Astrocyte (in vitro differentiated cells and primary cell): ENCODE measurements at places on chromosomes 5 and 9. TPM values are rescaled to one million over a fixed set of nuclear protein-coding genes. Genes with fewer than 3 reads are reported as not detected.

The AFAP1L1 gene
- 7.6 and 8.3 TPM in 2 replicates for total RNA-seq

The ARID3C gene
- 0.16 and 0.19 TPM in 2 replicates for total RNA-seq

The CDK7 gene
- 53.6 and 58.3 TPM in 2 replicates for total RNA-seq

DNA sequence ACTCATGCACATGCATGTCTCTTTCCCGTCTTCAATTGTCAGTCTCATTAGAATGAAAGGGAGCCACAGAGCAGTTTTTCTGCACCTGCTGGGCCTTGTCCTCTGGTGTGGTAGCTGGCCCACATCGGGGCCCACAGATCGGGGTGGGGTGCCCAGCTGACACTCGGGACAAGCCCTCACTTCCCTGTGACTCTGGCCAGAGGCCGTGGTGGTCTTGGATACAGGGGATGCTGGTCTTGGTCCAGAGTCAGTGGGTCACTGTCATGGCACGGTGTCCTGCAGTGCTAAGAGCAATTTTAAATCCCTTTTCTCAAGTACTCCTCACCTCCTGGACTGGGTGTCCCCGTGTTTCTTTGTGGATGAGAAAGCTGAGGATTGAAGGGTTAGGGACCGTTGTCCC is 193.2 kb downstream of the CACNA1B start:
- DNase-seq = no peak

DNA sequence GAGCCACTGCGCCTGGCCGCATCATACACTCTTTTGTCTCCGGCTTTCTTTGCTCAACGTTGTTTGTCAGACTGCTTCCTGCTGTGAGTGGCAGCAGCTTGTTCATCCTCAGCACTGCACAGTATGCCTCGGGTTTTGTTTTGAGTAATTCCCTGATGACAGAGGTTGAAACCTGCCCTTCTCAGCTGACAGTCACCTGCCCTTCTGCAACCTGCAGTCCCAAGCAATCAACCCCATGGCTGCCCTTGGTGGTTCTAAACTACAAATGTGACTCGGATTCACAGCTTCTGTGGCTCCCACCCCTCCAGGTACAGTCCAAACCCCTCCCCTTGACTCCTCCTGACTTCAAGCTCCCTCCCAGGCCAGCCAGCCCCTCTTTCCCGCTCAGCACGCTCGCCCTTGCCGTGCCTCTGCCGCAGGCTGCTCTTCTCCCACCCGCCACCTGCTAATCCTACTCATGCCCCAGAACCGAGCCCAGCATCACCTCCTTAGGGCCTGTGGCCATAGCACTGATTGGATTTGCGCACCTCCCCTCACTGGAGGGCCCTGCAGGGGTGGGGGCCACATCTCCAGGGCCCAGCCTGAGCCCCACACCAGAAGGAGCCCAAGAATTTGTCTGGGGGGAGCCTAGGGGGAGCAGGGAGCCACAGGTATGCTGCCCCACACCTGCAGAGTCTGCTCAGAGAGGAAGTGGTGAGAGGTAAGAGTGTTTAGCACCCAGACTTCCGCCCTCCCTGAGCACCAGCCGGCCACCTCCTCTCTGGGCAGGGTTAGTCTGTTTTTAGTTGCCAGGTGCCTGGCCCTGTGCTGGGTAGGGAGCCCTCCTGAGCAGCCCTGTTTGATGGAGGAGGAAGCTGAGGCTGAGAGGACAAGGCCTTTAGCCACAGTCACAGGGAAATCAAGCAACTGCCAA is 10.1 kb downstream of the EEIG1 start:
- DNase-seq = no peak

GRCh38 chr9:110217656-110218099 is 9.7 kb upstream of the C9orf152 start:
- DNase-seq = peak; percentile 27

GRCh38 chr5:179203248-179203647 is 142.0 kb downstream of the ADAMTS2 start:
- DNase-seq = no peak

The PPP1R2B gene
- total RNA-seq = not detected in 2 replicates

The ENTPD2 gene
- 0.14 and 0.55 TPM in 2 replicates for total RNA-seq

DNA sequence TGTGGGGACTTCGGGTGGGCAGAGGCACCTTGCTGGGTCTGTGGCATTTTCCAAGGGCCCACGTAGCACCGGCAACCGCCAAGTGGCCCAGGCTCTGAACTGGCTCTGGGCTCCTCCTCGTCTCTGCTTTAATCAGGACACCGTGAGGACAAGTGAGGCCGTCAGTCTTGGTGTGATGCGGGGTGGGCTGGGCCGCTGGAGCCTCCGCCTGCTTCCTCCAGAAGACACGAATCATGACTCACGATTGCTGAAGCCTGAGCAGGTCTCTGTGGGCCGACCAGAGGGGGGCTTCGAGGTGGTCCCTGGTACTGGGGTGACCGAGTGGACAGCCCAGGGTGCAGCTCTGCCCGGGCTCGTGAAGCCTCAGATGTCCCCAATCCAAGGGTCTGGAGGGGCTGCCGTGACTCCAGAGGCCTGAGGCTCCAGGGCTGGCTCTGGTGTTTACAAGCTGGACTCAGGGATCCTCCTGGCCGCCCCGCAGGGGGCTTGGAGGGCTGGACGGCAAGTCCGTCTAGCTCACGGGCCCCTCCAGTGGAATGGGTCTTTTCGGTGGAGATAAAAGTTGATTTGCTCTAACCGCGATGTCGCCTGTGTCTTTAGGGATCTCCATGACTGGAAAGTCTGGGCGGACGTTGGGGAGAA is 5.8 kb downstream of the DPP7 start:
- DNase-seq = no peak

DNA sequence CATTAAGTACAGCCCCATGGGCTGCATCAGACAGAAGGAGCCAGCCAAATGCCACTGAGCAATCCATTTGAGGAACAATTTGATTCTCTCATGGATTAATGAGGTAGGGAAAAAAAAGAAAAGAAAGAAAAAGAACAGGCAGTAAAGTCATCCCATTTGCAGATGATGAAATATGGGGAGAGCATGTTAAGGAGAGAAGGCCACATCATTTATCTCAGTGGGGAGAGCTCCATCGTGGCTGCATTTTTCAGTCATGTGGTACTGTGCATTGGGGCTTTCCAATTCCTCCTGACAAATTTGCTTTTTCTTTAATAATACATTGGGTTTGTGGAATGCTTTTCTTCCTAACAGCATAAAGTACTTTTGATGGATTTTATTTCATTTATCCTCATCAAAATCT is 375.2 kb upstream of the TLE4 start:
- DNase-seq = peak; percentile 97

The EIF4E1B gene
- total RNA-seq = not detected in 2 replicates

GRCh38 chr9:70421272-70422180 is 7.1 kb upstream of the KLF9 start:
- peak; percentile 60 for DNase-seq

The PRELID2 gene
- 9.2 and 9.9 TPM in 2 replicates for total RNA-seq

DNA sequence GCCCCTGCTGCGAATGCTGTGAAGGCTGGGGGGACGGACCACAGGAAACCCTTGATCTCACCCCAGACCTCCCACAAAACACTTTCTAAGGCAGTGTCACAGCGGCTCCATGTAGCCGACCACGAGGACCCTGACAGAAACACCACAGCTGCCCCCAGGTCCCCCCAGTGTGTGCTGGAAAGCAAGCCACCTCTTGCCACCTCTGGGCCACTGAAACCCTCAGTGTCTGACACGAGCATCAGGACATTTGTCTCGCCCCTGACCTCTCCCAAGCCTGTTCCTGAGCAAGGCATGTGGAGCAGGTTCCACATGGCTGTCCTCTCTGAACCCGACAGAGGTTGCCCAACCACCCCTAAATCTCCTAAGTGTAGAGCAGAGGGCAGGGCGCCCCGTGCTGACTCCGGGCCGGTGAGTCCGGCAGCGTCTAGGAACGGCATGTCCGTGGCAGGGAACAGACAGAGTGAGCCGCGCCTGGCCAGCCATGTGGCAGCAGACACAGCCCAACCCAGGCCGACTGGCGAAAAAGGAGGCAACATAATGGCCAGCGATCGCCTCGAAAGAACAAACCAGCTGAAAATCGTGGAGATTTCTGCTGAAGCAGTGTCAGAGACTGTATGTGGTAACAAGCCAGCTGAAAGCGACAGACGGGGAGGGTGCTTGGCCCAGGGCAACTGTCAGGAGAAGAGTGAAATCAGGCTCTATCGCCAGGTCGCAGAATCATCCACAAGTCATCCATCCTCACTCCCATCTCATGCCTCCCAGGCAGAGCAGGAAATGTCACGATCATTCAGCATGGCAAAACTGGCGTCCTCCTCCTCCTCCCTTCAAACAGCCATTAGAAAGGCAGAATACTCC is 84.7 kb downstream of the GOLPH3 start:
- DNase-seq = no peak

- DNase-seq = peak; percentile 86
Measured at GRCh38 chr9:115596746-115597080, 478.8 kb upstream of the TNC start.

DNA sequence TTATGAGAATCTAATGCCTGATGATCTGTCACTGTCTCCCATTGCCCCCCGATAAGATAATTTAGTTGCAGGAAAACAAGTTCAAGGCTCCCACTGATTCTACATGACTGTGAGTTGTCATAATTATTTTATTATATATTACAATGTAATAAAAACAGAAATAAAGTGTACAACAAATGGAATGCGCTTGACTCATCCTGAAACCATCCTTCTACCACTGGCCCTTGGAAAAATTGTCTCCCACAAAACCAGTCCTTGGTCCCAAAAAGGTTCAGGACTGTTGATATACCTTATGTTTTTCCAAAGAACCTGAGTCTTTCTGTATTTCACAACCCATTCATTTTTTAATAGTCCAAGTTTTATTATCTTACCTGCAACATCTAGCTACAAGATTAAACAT is 403.5 kb downstream of the TAF11L14 start:
- no peak for DNase-seq

The NTRK2 gene
- 4.6 and 4.8 TPM in 2 replicates for total RNA-seq

- no peak for DNase-seq
Measured at GRCh38 chr5:71892641-71893365, 173.7 kb downstream of the CARTPT start.

DNA sequence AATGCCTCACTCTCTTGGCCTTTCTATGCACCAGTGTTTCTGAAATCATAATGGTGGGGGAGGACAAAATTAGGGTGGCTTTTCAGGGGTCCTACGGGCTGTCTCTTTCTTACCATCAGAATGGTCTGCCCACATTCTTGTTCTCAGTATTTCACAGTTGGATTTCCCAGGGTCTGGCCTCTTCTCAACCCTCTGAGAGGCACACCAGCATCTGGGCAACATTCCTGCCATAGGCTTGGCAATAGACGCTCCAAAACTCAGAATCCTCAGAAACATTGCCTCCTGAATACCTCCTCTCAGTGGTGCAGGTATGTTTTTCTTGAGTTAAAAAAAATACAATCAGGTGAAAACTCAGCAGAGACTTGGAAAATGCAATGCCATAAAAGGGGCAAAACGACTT is 358.3 kb downstream of the NTRK2 start:
- DNase-seq = no peak

The GPBP1 gene
- 59.8 and 60.3 TPM in 2 replicates for total RNA-seq

GRCh38 chr9:1890816-1891215 is 124.3 kb upstream of the SMARCA2 start:
- DNase-seq = peak; percentile 8

The WDR38 gene
- not detected in 2 replicates for total RNA-seq

DNA sequence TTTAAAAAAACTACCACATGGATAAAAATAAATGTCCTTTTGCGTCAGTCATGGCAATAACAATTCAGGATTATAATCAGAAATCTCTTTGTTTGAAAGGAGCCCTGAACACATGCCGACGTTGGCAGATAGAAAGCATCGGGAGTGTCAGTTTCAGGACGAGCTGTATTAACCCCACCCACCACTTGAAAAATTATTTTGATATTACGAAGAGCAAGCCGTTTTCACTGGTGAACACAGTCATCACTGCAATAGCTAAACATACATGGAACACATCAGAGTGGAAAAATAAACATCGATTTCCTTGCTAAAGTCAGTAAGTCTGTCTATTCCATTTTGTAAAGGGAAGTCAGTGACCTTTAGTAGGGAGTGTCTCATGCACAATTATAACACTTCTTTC is 266.4 kb upstream of the FBXL7 start:
- no peak for DNase-seq

The RANBP17 gene
- 15.9 and 16.2 TPM in 2 replicates for total RNA-seq

GRCh38 chr5:163544836-163545235 is 39.4 kb downstream of the MAT2B start:
- no peak for DNase-seq

The DAB2IP gene
- total RNA-seq = 41.4 and 41.7 TPM in 2 replicates

DNA sequence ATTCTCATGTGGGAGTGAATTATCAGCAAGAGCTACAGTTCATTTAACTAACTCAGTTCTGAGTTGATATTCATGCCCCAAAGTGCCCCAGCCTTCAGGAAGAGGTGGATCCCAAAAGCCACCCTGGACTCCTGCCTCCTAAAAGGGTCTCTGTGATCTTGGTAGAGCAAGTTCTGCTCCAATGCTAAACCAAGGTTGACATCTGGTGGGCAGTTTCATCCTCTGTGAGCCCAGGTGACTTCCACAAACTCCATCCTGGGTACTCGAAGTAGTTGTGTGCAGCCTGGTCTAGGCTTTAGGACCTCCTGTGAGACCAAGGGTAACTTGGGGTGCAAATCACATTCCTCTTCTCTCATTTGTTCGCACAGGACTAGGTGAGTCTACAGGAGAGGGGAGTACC is 816.8 kb downstream of the MTRR start:
- DNase-seq = no peak

GRCh38 chr5:111266491-111266890 is 42.3 kb downstream of the CAMK4 start:
- DNase-seq = no peak

DNA sequence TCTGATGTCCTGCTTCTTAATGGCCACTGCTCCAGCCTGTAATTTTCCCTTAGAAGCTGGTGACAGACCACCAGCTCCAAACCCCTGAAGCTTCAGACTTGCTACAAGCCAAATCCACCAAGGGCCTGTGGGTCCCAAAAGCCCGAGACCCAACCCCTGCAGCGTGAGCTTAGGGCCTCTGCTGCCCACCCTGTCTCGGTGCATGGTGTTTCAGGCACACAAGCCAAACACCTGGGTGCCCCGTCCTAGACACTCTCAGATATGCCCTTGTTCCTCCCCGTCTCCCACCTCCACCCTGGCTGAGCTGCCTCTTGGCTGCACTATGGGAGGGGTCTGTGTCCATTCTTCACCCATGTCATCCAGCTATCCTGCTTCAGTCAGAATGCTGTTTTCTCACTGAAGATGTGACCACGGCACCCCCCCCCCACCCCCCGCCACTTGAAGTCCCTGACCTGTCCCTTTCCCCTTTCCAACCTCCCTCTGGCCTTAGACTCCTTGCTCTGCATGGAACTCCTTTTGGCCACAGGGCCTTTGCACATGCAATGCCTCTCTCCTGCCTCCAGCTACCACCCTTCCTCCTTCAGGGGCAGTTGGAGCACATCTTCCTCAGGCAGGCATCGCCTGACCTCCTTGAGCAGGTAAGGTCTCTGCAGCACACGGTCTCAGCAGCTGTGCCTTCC is 55.8 kb downstream of the ZNF354C start:
- DNase-seq = no peak

The NIM1K gene
- 0.54 and 1.5 TPM in 2 replicates for total RNA-seq

The OR1L6 gene
- not detected in 2 replicates for total RNA-seq

- DNase-seq = no peak
Measured at GRCh38 chr9:133112663-133113026, 8.4 kb downstream of the RALGDS start.

GRCh38 chr5:59123595-59124561 is 541.0 kb downstream of the RAB3C start:
- DNase-seq = no peak

GRCh38 chr5:77590347-77590746 is 48.2 kb downstream of the OTP start:
- DNase-seq = no peak
